ENCODE measurements at places on chromosomes 5 and 9.
A peak's percentile ranks its signal among the peaks of the same experiment; 100 is the strongest.

DNA sequence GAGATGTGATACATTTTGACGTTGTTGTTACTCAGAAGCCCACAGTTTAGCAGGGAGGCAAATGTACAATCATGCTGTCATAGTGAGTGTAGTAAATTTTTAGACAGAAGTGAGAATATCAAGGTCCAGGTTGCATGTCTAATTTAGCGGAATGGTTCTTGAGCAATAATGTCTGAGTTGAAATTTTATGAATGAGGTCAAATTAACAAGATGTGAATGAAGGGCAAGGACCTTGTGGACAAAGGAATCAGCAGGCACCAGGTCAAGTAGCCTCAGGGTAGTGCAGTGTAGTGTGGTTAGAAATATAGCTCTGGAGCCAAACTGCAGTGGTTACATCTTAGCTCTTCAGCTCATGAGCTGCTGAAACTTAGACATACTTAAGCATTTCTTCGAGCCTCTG lies 36.2 kb downstream of the TNFSF8 start:
- no peak for DNase-seq

- DNase-seq, result no peak
Measured at GRCh38 chr9:108905494-108905893, 28.4 kb downstream of the ELP1 start.

- DNase-seq, result no peak
Measured at GRCh38 chr9:90515510-90515909, 127.1 kb downstream of the DIRAS2 start.

DNA sequence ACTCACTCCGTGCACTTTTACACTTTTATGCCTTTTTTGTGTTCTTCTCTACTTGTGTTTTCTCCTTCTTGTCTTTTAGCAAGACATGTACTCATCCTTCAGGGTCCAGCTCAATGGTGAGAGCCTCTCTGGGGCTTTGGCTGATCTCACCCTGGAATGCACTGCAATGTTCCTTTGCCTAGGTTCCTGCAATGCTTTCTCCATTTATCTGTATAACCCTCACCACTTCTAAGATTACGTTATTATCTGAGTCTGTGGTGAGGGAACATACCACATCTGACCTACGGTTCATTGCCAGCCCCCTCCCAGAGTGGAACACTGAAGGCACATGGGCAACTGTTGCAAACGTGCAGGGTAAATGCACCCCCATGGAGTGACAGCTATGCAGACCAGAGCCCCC lies 47.3 kb downstream of the KCNIP1 start:
- DNase-seq, result no peak

DNA sequence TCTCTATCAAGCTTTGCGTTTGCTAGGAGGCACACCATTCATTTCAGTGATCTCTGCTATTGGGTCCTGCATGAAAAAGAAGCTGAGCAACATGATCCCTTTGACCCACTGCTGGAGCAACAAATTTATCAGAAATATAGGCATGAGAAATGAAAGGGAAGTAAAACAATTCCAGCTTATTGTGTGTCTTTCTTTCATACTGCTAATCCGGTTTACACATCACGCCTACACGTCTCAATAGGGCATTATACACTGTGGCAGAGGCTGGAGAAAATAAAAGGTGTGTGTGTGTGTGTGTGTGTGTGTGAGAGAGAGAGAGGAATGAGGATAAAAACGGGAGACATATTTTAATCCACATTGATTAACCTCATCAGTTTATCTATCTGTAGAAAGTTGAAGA lies 2.4 kb downstream of the PTCH1 start:
- DNase-seq, result no peak

- DNase-seq, result peak; percentile 36
Measured at GRCh38 chr5:42950456-42951292, 89.4 kb downstream of the ANXA2R start.

- no peak for DNase-seq
Measured at GRCh38 chr9:136059851-136060670, 35.0 kb downstream of the NACC2 start.

- DNase-seq, result no peak
Measured at GRCh38 chr9:127192744-127193143, 70.3 kb upstream of the ANGPTL2 start.

DNA sequence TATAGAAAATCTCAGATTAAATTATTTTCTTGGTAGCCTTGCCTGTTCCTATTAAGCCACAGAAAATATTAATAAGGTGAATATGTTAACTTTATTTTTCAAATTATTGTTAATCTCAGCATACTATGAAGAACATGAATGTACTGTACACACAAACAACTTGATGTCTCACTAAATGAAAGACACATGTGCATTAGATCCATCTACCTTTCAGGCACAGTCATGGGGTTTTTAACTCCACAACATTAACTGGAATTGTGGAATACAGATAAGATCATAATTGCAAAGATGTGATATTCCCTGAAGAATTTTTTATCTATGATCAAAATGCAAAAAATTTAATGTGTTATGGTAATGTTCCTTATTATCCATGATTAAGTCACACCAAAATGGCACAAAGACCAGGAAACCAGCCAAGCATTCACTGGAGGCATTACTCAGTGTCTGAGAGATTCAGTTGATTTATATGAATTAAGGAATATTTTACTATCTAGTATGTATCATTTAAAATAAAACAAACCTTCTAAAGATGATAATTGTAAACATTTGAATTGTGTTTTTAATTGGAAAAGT lies 150.0 kb upstream of the VCAN start:
- DNase-seq, result no peak

- no peak for DNase-seq
Measured at GRCh38 chr5:109326919-109327318, 82.9 kb downstream of the PJA2 start.

- DNase-seq, result no peak
Measured at GRCh38 chr5:37668524-37669047, 171.3 kb downstream of the GDNF start.

DNA sequence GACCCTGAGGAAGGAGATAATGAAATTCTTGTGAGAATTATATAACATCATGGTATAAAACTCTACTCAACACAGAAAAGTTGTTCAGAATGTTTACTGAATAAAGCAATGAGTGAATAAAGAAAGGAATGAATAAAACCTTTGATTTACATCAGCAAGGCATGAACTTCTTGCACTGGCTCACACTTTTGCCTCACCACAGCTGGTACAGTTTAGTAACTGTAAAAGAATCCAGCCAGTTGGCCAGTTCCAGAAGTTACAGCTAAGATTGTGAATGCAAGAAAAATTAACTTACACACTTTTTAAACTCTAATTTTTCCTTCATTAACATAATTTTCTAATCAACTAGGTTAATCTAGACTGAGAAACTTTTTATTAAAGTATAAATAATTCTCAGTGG lies 490.9 kb downstream of the NFIB start:
- no peak for DNase-seq

DNA sequence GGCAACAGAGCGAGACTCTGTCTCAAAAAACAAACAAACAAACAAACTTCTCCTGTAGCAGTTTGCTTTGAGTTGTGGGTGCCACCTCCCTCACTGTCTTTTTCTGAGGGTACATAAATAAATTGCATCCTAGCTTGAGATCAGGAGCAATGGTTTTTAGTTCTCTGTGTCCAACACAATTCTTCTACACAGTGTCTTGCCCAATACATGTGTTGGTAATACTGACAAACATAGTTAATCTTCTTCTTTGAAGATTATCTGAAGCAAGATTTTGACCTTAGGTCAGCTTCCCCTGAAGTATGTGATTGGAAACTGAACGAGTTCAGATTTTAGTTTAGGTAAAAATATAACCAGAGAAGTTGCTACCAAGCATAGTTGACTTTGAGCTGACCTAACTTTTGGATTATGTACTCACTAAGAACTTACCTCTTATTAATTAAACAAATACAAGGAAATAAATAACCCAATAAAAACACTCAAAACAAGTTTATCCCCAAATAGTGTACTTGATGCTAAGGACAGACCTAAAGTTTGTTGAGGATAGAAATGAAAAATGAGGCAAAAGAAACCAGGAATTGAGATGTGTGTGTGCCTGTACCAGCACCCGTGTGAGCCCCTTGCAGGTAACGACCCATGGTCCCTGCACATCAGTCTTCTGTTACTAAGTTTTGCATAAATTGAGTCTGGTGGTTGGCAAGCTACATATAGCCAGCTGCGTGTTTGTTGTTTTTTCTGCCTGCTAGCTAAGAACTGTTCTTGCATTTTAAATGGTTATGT lies 16.2 kb downstream of the TJP2 start:
- DNase-seq, result no peak

- DNase-seq, result no peak
Measured at GRCh38 chr5:33846851-33847250, 44.9 kb downstream of the ADAMTS12 start.

DNA sequence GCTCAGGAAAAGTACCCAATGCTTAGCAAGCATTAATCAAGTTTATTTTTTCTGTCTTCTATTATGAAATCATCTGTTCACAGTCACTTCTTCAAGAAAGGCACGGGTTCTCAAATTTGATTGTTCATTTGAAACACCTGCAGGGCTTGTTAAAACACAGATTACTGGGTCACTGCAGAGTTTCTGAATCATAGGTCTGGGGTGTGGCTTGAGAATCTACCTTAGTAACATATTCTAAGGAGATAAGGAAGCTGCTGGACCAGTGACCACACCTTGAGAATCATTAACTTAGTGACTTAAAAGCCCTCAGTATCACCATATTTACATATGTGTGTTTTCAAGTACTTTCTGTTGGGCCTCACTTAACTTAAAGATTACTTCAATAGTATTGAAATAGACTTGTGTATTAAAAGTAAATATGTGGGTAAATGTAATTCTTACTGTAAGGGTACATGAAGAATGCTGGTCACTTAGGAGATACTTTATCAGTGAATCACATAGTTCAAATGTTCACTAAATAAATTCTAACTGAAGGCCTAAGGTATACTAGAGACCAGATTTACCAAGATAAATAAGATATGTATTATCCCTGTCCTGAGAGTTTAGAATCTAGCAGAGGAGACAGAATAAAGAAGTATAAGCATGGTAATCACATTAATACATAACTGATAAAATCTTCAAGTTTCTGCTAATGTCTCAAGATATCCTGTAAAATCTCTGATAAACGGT lies 1342.1 kb upstream of the C9orf72 start:
- no peak for DNase-seq

DNA sequence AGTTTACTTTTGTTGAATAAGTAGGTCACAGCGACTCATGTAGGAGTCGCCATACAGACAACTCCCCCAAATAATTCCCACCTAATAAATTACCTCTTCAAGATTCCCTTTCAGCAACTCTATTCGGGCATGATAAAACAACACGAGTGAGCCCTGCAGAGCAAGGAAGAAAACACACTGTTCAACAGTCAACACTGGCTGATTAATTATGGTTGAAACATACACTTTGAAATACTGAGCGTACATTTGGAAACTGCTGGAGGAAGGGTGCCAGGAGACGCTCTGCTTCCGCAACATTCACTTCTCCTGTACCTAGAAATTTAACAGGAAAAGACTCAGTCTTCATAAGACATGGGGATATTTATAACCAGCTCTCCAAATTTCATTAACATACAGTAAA lies 117.5 kb downstream of the TTC39B start:
- no peak for DNase-seq

GRCh38 chr9:120892748-120893610 lies 16.0 kb upstream of the PHF19 start:
- DNase-seq, result no peak

DNA sequence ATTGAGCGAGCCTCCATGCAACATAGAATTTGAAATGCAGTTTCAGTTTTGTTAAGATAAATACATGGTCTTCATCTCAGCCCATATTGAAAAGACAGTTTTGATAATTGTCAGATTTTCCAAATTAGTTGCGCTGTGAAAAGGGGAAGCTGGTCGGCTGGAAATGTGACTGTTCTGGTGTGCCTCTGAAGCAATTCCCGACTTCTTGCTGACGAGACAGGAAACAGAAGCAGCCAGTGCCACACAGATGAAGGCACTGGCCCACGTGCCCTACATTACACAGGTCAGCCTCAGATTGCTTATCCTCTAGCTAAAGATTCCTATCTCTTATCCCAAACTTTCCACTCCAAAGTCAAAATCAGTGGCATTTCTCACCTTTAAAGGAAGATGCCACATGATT lies 214.1 kb upstream of the TLE4 start:
- DNase-seq, result no peak

DNA sequence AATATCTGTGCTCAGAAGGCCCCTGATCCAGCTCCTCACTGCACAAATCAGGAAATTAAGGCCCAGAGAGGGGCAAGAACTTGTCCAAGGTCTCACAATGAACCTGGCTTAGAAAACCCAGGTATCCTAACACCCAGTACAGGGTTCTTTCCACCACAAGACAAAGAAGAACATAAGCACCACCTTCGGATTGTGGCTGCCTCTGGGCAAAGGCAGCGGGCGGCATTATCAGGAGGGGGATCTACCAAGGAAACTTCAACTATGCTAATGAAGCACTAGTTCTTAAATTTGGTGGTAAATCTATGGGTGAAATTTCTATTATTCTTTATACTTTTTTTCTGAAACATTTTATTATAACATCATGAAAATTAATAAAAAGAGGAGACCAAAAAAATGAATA lies 17.9 kb downstream of the ANXA6 start:
- no peak for DNase-seq

- DNase-seq, result no peak
Measured at GRCh38 chr9:37675661-37676060, 24.9 kb downstream of the FRMPD1 start.

GRCh38 chr5:142743592-142744441 lies 26.4 kb upstream of the ARHGAP26 start:
- DNase-seq, result no peak

DNA sequence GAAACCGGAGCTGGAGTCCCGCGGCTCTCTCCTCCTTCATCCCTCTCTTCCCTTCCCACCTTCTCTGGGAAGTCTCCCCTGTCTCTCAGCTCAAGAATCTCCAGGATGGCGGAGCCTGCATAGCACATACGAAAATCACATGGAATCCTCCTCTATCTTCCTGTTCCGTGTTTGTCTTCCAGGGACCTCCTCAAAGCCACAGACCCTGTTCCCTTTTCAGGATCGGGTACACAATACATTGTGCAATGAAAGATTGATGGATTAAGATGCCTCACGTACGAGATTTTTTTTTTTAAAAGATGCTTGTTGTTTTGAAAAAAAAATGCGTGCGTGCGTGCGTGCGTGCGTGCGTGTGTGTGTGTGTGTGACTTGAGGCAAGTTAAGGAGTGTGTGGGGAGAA lies 46.6 kb upstream of the OLFM1 start:
- no peak for DNase-seq

- DNase-seq, result no peak
Measured at GRCh38 chr5:16901021-16901644, 35.0 kb downstream of the MYO10 start.

GRCh38 chr9:19699756-19700155 lies 89.1 kb downstream of the SLC24A2 start:
- no peak for DNase-seq

Measured in activated T-helper 1 cell treated with anti-CD3 and anti-CD28 coated beads, Interleukin-2, amount 50 U/mL, for 16 hours (primary cell).